ENCODE measurements at places on chromosomes 7 and 10.

DNA sequence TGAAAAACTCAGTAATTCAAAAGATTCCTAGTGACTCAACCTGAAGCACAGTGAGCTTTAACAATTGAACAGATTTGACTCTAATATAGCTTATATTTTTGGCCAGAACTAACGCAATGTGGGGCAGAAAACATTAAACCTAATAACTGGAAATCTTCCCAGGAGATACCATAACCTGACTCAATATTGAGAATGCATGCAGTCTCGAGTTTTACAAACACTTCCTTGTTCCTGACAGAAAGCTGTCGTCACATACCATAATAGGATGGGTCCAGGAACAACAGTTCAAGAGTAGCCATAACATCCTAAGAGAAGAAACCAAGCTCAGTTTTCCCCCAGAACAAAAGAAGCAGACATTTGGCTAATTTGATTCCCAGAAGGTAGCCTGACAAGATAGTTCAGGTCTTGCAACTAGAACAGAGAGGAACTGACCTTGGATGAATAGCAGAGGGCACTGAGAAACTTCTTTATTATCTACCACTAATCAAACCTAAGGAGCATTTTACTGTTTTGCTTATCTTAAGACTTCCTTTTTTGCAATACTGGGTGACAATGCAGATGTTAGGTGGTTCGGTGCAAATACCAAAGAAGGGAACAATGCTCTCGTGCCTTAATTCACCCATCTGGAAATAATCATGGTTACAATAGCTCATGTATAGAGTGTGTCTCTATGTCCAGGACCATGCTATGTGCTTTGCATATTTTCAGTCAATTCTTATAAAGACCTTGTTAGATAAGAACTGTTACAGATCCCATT, 38.6 kb upstream of the ACSL5 start:
- no peak for DNase-seq

DNA sequence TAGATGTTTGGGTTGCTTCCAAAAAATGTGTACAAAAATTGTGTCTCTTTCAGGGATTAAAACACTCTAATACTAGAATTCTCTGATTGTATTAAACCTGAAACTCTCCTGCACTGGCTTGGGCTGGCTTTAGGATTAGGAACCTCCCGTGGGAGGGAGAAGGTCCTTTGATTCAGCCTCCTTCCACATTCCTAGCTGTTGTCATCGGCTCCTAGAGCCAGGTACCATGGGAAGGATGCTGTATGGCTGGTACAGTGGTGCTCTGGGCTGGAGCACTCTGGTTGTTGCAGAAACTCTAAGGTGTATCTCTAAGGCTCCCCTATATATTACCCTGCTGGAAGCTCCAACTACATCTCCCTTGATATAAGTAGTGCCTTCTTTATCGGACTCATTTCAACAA, 245.2 kb upstream of the FOXK1 start:
- DNase-seq = no peak

- no peak for DNase-seq
Measured at GRCh38 chr7:10646194-10646593, 327.5 kb upstream of the PHF14 start.

- DNase-seq = no peak
Measured at GRCh38 chr7:140903741-140904480, 20.8 kb downstream of the BRAF start.

DNA sequence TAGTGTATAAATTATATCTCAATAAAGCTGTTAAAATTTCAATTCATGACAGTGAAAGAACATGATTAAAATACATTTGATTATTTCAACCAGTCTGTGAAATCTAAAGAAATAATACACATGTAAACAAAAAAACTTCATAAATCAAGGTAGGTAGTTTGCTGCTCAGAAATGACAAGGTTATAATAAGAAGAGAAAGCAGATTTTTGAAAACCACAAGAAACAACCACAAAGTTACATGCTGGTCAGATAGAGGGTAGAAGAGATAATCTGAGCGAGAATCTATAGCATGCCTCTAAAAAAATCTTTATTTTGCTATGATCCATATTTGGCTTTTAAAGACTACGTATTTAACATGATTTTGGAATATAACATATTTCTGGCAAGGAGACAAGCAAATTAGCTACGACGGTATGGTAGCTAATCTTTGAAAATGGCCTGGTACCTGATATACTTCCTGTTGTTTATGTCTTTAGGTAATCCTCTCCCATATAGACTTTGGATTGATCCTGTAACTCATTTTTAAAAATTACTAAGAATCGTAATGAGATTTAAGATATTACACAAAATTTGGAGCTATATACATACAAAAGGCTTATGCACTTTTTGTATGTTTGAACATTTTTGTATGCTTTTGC, 23.5 kb upstream of the VCL start:
- no peak for DNase-seq

GRCh38 chr7:136293841-136294391, 316.8 kb upstream of the MTPN start:
- no peak for DNase-seq

DNA sequence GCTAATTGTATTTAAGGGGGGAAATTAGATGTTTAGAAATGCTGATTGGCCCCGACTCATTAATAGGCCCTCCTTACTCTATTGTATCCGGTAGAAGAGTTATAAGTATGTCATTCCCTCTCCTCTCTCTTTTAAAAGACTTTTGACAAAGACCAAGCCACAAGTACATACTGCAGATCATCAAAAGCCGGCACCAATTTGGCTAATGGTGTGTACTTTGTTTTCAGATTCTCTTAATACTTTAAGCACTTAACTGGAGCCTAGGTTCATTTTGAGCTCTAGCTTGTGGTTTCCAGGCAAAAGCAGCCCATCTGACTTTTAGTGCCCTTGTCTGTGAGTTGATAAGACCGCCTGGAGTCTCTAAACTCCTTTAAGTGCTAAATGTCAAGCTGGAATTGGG, 210.0 kb upstream of the LYZL1 start:
- DNase-seq = no peak

- no peak for DNase-seq
Measured at GRCh38 chr7:11217848-11218565, 244.3 kb downstream of the PHF14 start.

GRCh38 chr10:13201132-13201531, 33.0 kb downstream of the UCMA start:
- no peak for DNase-seq

GRCh38 chr7:6571160-6571779, 6.0 kb upstream of the ZDHHC4 start:
- DNase-seq = no peak

DNA sequence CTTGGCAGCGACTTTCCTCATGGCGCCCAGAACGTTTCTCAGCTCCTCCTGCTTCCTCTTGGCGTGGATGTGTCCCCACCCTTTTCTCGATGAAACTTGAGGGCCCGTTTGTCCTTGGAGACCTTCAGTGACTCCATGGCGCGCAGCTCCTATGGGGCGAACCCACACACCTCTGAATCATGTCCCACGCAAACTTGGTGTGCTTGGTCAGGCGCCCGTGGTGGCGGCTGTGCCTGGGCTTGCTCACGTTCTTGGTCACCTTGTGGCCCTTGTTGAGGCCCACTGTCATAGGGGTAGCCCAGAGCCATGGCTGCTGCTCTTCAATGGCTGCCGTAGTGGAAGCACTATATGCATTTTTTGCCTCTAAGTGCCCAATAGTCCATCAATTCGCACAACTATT, 117.5 kb upstream of the FOXP2 start:
- DNase-seq = no peak

DNA sequence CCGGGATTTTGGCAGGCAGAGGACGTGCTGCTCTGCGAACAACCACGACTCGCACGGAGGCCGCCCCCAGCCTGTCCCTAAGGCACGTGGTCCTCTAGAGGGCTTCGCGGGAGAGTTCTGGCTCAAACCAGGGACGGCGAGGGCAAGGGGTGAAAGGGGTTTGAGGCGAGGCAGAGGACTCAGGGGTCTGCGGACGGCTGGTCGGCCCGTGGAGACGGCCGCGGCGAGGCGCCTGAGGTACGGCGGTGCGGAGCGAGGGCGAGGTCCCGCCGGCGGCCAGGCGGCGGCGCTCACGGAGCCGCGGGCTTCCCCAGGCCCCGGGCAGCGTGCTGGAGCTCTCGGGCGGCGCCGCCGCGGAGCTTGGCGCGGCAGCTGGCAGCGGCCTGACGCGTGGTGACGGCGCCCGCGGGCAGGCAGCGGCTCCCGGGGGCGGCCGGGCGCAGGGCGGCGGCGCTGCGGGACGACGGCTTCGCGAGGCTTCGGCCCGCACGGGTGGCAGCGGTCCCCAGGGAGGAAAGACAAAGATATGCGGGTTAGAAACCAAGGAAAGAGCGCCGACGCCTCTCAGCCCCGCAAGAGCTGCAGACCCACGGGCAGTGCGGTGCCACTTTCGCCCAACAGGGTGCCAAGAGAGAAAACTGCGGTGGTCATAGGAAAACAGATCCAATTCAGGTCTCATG, 44.8 kb downstream of the ZNF800 start:
- DNase-seq = peak; percentile 59

- peak; percentile 48 for DNase-seq
Measured at GRCh38 chr7:129780257-129780973, 168.9 kb downstream of the NRF1 start.

GRCh38 chr7:155426543-155427410, 31.2 kb upstream of the EN2 start:
- DNase-seq = no peak

GRCh38 chr10:100730725-100731406, 14.5 kb upstream of the PAX2 start:
- DNase-seq = peak; percentile 11

DNA sequence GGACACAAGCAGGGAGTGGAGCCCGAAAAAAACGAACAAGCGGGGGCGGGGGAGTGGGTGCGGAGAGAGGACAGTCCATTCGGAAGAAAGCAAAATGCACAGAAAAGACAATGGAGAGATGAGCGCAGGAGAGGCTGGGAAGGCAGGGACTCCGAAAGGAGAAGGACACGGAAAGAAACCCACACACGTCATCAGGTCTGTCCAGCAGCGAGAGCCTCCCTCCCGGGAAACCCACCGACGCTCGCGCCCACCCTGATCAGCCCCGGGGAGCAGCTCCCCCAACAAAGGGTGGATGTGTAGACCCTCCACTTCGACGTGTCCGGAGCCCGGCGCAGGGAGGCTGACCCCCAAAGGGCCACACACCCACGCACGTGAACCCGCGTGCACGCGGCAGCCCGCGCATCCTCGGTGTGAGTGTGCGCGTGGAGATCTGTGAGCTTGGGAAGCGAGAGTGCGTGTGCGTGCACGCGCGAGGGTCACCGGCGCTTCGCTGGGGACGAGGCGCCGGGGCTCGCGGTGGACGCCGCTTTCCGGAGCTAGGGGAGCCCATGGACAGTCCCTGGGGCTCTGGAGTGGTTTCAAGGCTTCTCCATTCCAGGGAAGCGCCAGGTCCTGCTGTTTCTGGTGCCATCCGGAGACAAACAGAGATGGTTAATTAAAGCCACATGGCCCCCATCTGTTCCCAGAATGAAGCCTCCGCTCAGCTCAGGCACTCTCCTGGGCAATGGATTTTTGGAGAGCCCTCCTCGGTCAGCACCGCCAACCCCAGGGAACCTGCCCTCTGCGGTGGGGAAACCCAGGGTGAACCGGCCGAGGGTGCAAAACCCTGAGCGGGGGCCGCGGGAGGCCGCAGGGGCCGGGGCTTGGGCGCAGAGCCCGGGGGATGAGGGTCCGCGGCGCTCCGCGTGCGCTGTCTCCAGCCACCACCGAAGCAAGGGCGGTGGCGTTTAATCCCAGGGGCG, 916 bp downstream of the LAMB1 start:
- DNase-seq = no peak

DNA sequence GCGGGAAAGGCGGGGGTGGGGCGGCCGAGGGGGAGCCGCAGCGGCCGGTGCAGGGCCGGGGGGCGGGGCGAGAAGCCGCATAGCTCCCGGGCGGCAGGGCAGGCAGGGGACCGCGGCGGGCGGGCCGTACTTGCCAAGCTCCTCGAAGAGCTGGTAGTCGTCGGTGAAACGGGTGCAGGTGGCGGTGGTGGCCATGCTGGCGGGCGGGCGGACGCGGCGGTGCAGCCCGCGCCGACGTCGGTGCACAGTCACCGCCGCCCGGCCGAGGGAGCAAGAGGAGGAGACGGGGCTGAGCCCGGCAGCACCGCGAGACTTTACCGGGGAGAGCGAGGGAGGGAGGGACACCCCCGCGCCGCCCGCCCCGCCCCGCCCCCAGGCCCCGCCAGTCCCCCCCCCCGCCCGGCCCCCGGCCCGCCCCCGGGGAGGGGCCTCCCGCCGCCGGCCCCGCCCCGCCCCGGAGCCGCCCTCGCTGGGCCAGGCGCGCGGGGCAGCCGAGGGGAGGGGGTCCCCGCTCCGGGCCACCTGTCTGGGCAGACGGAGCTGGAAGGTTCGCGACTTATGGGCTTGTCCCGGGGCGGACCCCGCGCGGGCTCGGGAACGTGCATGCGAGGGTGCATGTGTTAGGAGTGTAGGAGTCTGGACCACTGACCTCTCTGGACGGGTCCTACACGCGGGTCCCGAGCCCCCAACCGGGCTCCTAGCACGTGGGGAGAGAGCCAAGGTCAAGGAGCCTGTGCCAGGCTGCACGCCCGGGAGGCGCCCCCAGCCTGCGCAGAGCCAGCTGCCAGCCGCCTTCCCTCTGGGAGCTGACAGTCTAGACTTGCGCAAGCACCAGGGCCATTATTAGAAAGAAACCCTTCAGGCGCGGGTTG, at the start of gene CAMK2G:
Gene CAMK2G (minus strand): TSS at position 289 of the 872 bp plus-strand sequence. CDS start 94 bp downstream, at position 195.
- peak; percentile 77 for DNase-seq

DNA sequence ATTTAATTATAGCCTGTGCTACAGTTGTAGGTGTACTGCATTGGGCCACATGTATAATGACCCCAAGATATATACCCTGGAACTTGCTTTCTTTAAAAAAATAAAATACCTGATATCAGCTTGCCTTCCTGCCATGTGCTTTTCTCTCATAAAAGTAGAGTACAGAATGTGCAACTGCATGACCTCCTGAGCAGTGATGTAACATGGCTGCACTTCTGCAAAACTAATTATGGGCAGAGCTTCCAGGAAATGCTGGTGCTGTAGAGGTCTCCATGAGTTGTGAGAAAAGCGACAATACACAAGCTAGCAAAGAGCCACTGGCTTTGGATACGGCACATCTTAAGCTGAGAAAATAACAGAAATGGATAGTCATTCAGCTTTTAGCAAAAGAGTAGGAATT, 6.5 kb upstream of the ERLIN1 start:
- DNase-seq = no peak

GRCh38 chr7:140421521-140421920, 17.7 kb downstream of the RAB19 start:
- DNase-seq = no peak

- no peak for DNase-seq
Measured at GRCh38 chr10:42875388-42875755, 92.8 kb downstream of the BMS1 start.

- DNase-seq = no peak
Measured at GRCh38 chr10:86500846-86501245, 20.7 kb downstream of the WAPL start.

- DNase-seq = peak; percentile 25
Measured at GRCh38 chr10:132319853-132320653, 11.9 kb upstream of the LRRC27 start.

- DNase-seq = no peak
Measured at GRCh38 chr7:46165276-46165675, 244.2 kb upstream of the IGFBP3 start.

- DNase-seq = no peak
Measured at GRCh38 chr10:43845121-43845520, 196.4 kb upstream of the ZNF32 start.

Data from activated T-helper 1 cell treated with anti-CD3 and anti-CD28 coated beads, Interleukin-12 subunit alpha, Interleukin-12 subunit beta, Interleukin-2, Interleukin-4 antibody, amounts not matched to agents 30 ng/mL and 10 ng/mL and 1 ng/mL, durations not matched to agents 14 hours and 24 hours and 36 hours (primary cell).